ENCODE measurements at places on chromosomes 2 and 18. TPM values are rescaled to one million over a fixed set of nuclear protein-coding genes. Genes with fewer than 3 reads are reported as not detected.

Gene SCYGR4
- total RNA-seq: not detected

Gene RIT2
- total RNA-seq: 1.9 TPM

Gene ST6GAL2
- 25.7 TPM for total RNA-seq

Gene MARS2
- total RNA-seq: 49.1 TPM

Gene ALPG
- 2.5 TPM for total RNA-seq

Gene IL36A
- total RNA-seq: not detected

Gene LIMS4
- total RNA-seq: not detected

Gene KLHL29
- 6.5 TPM for total RNA-seq

Gene DQX1
- 0.74 TPM for total RNA-seq

Gene FAM228A
- 0.12 TPM for total RNA-seq

Gene SCN3A
- not detected for total RNA-seq

Gene SERPINB3
- total RNA-seq: not detected

Gene CFLAR
- 15.1 TPM for total RNA-seq

Gene BCL11A
- total RNA-seq: 49.2 TPM

Gene TXNL1
- total RNA-seq: 73.6 TPM

Gene PMS1
- total RNA-seq: 57.6 TPM
